MCF 10A (cell line): ENCODE measurements at places on chromosomes 11 and 22. TPM values are rescaled to one million over a fixed set of nuclear protein-coding genes. Genes with fewer than 3 reads are reported as not detected.

Gene TMEM134
- 49.7 and 50.1 TPM in 2 replicates for total RNA-seq

DNA sequence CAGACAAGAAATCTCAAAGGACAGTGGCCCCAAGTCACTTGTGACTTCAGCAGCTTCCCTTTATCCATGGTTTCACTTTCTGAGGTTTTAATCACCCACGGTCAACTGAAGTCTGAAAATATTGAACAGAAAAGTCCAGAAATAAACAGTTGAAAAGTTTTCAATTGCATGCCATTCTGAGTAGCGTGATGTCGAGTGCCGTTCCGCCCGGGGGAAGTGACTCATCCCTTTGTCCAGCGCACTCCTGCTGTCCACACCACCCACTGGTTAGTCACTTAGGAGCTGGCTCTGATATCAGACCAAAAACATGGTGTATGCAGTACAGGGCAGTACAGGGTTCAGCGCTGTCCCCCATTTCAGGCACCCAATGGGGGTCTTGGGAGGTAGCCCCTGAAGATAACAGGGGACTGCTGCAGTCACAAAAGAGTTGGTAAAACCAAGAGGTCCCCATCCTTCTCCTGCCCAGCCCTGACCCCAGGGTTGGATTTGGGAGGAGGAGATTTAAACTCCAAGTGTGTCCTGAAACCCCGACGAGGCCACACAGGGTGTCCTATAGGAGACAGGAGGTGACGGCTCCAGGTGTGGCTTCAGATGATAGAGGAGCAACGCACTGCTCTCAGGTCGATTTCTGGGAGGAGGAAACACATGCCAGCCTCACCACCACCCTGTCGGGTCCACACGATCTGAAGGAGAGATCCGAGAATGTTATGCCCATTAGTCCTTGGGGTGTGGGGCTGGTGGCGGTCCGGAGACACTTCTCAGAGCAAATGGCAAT lies 390.1 kb downstream of the CTTN start:
- H3K4me1 ChIP-seq = no peaks in the 10 kb centered on the region
- peak; percentile 66 for DNase-seq
- no peak overlapping the region for H3K27ac ChIP-seq

Gene MMP27
- not detected in 2 replicates for total RNA-seq

- H3K27ac ChIP-seq = no peak overlapping the region
- no peaks in the 10 kb centered on the region for H3K27me3 ChIP-seq
- H3K36me3 ChIP-seq = peaks cover 4% of the 10 kb centered on the region
Observed at GRCh38 chr22:17990147-17990546, 34.2 kb downstream of the MICAL3 start.

Gene KCNJ1
- total RNA-seq = not detected in 2 replicates

DNA sequence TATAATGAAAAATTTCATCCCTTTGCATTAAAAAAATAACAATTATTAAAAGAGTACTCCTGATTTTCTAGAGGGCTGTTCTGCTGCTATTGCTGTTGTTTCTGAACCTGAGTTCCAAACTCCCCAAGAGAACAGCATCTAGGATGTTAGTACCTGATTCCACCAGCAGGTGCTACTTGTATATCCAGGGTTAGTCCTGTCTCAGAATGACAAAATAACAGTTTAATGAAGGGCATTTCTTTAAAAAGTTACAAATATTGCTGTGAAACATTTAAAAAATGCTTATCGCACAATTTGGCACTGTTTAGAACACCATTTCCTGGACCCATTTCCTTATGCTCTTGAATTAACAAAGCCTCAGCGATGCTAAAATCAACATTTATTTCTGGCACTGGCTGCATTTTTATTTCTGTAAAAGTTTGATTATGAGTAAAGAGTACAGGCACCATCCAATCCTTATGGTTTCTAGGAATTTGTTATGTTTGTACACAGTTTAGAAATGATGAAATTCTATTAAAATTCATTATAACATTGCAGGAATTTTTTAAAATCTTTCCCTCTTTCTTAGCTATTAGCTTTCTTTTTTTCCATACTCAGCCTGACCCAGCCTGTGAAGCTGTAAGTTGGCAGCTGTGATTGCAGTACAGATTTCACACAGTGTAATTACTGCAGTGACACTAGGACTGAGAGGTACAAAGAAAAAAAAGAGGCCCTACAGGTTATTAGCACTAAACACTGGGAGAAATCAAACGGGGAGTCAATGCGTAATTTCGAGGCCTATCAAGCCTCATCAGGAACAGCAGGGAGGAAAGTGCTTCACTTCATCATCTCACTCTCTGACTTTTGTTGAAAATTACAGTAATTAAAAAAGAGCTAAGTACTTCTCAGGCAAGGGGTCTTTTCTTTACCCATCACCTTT lies 208.8 kb downstream of the DCDC1 start:
- no peak overlapping the region for H3K27ac ChIP-seq
- peaks cover 32% of the 10 kb centered on the region for H3K27me3 ChIP-seq
- DNase-seq = peak; percentile 36
- no peaks in the 10 kb centered on the region for H3K4me1 ChIP-seq
- no peak overlapping the region for H3K4me3 ChIP-seq

DNA sequence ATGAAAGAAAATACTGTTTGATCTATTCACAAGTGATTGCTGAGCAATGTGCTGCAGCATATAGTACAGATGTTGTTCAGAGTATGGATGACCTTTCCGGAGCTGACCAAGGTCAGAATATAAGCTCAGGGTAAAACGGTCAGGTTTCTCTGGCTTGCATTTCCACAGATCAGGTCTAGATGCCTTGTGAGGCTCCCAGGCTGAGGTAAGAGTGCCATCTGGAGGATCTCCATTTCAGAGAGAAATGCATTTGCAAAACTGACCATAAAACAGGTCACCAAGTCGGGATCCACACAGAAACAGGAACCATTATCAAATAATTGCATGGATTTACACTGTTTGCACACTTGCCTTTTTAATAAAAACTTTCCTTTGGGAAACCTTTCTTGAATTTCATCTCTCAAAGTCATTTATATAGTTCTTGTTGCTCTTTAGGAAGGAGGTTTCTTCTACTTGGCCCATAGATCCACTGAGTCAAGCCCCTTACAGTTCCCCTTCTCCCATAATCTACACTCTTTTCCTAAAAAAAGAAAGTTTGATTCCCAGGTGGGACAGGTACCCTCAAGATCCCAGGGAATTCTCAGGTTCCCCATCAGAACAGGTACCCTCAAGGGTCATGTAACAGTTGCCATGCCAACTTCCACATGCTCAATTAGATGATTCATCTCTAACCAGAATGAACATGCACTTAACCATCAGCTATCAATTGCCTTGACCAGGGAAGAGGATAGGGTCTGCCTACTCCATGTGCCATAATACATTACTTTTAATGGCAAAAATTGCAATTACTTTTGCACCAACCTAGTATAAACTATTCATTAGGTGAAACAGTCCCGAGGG lies 25.0 kb upstream of the TMPRSS5 start:
- DNase-seq = peak; percentile 53
- no peak overlapping the region for H3K27ac ChIP-seq
- peaks cover 12% of the 10 kb centered on the region for H3K4me1 ChIP-seq
- no peak overlapping the region for H3K4me3 ChIP-seq

Gene MUC6
- total RNA-seq = not detected in 2 replicates

- no peak for DNase-seq
- peaks cover 9% of the 10 kb centered on the region for H3K36me3 ChIP-seq
- H3K4me3 ChIP-seq = no peak overlapping the region
- H3K27ac ChIP-seq = no peak overlapping the region
- no peaks in the 10 kb centered on the region for H3K27me3 ChIP-seq
- peaks cover 13% of the 10 kb centered on the region for H3K4me1 ChIP-seq
Observed at GRCh38 chr11:114438303-114438702, 964 bp upstream of the REXO2 start.

DNA sequence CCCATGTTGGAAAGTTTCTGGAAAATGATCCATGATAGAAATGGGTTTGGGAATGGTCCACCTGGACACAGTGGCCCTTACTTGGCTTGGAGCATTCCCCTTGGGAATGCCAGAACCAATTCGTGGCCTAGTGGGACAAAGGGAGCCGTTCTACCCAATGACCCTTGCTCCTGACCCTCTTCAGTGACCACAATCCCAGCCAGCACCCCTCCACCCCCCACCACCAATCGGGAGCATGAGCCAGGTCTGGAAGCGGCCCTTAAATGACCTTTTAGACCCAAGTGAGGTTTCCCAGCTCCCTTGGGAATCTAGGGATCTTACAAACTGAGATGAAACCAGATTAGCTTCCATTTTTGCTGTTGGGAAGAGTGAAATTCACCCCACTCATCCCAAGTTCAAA lies 51.3 kb upstream of the CDON start:
- H3K4me3 ChIP-seq = peak overlapping the region; percentile 23
- no peak for DNase-seq
- H3K27me3 ChIP-seq = no peaks in the 10 kb centered on the region
- peak overlapping the region; percentile 61 for H3K27ac ChIP-seq
- peaks cover 24% of the 10 kb centered on the region for H3K4me1 ChIP-seq

DNA sequence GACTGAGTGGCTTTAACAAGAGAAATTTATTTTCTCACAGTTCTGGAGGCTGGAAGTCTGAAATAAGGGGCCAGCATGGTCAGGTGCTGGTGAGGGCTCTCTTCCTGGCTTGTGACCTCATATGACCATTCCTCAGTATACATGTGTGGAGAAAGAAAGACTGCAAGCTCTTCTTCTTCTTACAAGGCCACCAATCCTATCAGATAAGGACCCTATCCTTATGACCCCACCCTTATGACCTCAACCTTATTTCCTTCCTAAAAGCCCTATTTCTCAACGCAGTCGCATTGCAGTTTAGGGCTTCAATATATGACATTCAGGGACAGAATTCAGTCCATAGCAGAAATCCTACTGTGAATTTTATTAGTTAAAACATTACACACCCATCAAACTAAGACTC lies 124.4 kb upstream of the RAG2 start:
- H3K27me3 ChIP-seq = peaks cover 26% of the 10 kb centered on the region
- H3K4me1 ChIP-seq = no peaks in the 10 kb centered on the region
- no peak for DNase-seq
- H3K27ac ChIP-seq = no peak overlapping the region
- peaks cover 5% of the 10 kb centered on the region for H3K36me3 ChIP-seq

DNA sequence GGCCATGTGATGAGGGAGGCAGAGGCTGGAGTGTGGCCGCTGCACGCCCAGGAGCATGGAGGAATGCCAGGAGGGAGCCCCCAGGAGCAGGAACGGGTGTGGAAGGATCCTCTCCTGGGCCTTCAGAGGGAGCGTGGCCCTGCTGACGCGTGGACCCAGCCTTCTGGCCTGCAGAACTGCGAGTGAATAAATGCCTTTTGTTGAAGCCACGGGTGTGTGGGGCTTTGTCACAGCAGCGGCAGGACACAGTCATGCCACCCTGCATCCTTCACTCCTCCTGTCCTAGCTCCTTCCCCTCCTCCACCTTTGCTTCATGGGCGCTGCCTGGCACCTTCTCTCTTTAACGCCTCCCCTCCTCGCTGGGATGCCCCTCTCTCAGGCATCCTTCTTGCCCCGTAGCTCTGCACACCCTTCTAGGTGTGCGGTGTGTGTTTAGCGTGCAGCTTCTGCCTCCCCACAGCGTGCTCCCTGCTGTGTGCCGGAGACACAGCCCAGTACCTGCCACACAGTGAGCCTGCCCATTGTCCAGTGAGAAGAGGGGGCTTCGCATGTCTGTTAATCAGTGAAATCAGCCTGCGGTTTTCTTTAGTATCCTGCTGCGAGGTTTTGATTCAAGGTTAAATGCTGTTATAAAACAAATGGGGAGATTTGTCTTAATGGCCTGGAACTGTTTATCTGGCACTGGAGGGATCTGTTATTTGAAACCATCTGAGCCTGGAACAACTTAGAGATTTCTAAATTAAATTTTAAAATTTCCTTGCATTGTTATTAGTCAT lies 459.6 kb downstream of the TBC1D22A start:
- no peak overlapping the region for H3K27ac ChIP-seq
- no peak for DNase-seq
- no peaks in the 10 kb centered on the region for H3K27me3 ChIP-seq
- peaks cover 5% of the 10 kb centered on the region for H3K4me1 ChIP-seq
- no peak overlapping the region for H3K4me3 ChIP-seq

DNA sequence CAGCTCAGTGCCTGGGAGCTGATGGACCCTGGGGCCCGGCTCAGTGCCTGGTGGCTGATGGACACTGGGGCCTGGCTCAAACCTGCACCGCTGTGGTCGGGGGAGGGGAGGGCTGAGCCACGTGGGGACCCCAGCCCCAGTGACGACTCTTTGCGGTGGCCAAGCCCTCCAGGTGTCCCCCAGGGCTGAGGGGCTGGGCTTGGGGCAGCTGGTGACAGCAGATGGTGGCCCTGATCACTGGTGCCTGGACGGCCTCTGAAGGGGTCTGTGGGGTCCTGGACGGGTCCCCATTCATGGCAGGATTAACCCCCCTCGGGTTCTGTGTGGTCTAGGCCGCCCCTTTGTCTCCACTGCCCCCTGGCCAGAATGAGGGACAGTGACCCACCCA lies 3.4 kb upstream of the MUC5B start:
- peaks cover 36% of the 10 kb centered on the region for H3K27me3 ChIP-seq
- H3K36me3 ChIP-seq = peaks cover 5% of the 10 kb centered on the region
- no peak for DNase-seq
- H3K4me1 ChIP-seq = no peaks in the 10 kb centered on the region

Gene CRYAB
- total RNA-seq = 1.2 and 2.5 TPM in 2 replicates

Gene P2RX6
- total RNA-seq = 0.19 and 0.22 TPM in 2 replicates

- no peaks in the 10 kb centered on the region for H3K4me1 ChIP-seq
- no peak for DNase-seq
- no peaks in the 10 kb centered on the region for H3K27me3 ChIP-seq
- no peak overlapping the region for H3K27ac ChIP-seq
Observed at GRCh38 chr22:20096574-20097420, 16.8 kb downstream of the DGCR8 start.

DNA sequence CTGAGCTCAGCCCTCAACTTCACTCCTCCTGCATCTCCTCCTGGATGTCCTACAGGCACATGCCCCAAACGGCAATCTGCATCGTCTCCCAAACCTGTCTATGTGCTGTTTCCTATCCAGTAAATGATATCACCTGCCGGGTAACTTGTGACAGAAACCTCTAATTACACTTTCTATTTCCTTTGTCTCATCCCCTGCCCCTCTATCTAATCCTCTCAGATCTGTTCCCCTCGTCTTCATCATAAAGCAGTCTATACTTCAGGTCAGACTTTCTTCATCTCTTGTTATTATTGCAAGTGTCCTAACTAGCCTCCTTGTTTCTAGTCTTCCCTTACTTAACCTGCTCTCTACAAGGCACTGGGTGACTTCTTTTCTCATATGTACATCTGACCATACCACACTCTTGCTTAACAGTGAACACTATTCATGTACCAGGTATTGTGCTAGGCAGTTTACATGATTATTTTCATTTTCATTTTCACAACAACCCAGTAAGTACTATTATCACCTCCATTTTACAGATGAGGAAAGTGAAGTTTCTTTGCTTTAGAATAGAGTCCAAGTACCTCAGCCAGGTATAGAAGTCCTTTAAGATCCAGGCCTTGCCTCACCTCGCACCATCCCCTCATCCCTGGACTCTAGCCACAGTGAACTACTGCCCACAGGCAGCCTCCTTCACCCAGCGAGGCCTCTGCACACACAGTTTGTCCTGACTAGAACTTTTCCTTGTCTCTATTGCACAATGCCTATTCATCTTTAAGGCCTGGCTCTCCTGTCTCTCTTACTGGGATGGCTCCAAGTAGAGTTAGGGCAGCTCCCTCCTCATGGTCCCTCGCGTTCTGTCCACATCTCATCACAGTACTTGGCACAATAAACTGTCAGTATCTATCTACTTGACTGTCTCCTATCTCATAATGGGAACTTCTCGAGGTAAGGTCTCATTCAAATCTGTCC lies 22.1 kb upstream of the UCP3 start:
- no peaks in the 10 kb centered on the region for H3K4me1 ChIP-seq
- H3K27me3 ChIP-seq = no peaks in the 10 kb centered on the region
- DNase-seq = no peak
- no peak overlapping the region for H3K27ac ChIP-seq
- no peak overlapping the region for H3K4me3 ChIP-seq

GRCh38 chr11:57476757-57477506 lies 16.6 kb downstream of the RTN4RL2 start:
- no peak for DNase-seq
- no peaks in the 10 kb centered on the region for H3K4me1 ChIP-seq
- peaks cover 15% of the 10 kb centered on the region for H3K27me3 ChIP-seq
- H3K27ac ChIP-seq = peak overlapping the region; percentile 63
- H3K36me3 ChIP-seq = no peaks in the 10 kb centered on the region

Gene SCGB1C1
- not detected in 2 replicates for total RNA-seq
